ENCODE measurements at places on chromosomes 1 and 21.

DNA sequence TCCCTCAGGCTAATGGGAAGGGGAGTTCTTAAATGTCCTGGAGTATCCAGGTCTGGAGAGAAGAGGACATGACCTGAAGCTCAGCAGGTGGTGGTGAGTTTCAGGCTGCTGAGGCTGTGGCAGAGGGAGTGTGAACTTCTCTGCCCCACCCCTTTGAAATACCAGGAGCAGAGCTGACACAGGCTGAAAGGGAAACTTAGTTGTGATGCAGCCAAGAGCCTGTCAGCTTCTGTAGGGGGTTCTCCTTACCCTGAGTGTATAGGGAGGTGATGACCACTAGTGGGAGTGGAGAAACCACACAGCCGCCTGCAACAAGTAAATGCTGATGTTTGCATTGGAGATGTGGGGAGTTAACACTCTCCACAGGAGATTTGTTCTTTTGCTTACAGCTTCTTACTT, 152.3 kb downstream of the FCRL5 start:
- no peak for DNase-seq

DNA sequence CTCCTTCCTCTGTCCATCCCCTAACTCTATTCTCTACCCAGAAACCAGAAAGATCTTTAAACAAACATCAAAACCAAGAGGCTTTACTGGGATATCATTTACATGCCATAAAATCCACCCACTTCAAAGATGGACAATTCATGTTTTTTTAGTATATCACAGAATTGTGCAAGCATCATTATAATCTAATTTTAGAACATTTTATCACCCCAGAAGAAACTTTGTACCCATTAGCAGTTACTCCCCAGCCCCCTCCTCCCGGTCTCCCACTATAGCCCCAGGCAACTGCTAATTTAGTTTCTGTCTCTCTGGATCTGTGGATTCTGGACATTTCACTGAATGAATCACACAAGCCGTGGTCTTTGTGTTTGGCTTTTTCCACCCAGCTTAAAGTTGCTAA, 4.8 kb upstream of the SELENON start:
- DNase-seq = no peak

DNA sequence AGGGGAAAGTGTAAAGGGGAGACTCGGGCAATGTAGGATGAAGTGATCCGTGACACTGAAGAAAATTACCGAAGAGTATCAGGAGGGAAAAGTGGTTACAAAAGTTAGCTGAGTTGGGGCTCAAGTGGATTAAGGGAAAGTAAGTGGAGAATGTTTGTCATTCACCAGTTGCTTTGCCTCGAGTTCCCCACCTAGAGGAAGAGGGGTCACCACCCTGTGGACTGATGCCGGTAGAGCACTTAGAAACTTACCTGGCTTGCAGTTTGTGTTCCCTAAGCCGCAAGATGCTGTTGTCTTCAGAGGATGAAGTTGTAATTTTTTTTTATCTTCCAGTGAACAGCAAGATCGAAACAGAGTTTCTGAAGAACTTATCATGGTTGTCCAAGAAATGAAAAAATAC, 1.0 kb downstream of the PER3 start:
- no peak for DNase-seq

DNA sequence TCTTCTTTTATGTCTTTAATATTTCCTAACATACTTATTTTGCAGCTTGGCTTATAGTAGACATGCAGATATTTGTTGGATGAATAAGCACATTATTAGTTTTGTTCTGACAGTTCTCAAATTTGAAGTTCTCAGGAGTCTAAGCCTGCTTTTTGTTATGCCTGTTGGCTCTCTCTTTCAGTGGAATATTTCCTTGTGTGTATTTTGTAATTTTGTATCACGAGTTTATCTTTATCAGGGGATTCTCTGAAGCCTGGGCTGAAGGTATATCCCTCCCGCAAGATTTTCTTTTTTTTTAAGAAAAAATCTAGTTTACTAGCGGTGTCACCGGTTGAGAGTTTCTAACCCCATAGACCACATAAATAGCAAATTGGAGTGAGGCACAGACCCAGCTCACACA, 105.9 kb downstream of the RGL1 start:
- DNase-seq = no peak

Measured in T-helper 22 cell (primary cell).